GM23248 (cell line): ENCODE measurements at places on chromosomes 3 and 15. TPM values are rescaled to one million over a fixed set of nuclear protein-coding genes. Genes with fewer than 3 reads are reported as not detected.
A peak's percentile ranks its signal among the peaks of the same experiment; 100 is the strongest.

GRCh38 chr15:23564821-23565394 lies 566 bp upstream of the MKRN3 start:
- H3K36me3 ChIP-seq = no peaks in the 10 kb centered on the region
- DNase-seq = no peak
- no peaks in the 10 kb centered on the region for H3K27me3 ChIP-seq
- peak overlapping the region; percentile 28; the same call in 1 of the 2 replicates for H3K4me3 ChIP-seq

DNA sequence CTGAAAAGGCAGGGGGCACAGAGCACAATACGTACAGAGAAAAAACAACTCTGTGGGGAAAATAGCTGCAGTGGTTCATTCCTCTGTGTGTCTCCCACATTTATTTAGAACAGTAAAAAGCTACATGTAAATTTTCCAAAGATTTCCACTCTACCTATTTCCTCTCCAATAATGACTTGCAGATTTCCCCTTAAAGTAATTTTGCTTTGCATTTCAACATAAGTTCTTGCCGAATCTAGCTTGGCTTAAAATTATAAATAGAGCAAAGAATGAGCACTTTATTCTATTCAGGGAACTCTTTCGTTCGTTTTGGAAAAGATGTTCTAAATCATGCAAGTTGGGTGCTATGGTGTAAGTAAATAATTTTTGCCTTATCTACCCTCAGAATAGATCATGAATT lies 58.2 kb upstream of the NR2E3 start:
- peaks cover 28% of the 10 kb centered on the region for H3K4me1 ChIP-seq
- no peaks in the 10 kb centered on the region for H3K27me3 ChIP-seq
- peak; percentile 1 for DNase-seq
- H3K27ac ChIP-seq = peak overlapping the region; percentile 29; the same call in 1 of the 2 replicates
- no peaks in the 10 kb centered on the region for H3K36me3 ChIP-seq

GRCh38 chr3:24829629-24830229 lies 335.1 kb upstream of the THRB start:
- no peak overlapping the region for H3K27ac ChIP-seq
- H3K36me3 ChIP-seq = no peaks in the 10 kb centered on the region
- peak overlapping the region; percentile 54 for H3K4me3 ChIP-seq
- peaks cover 30% of the 10 kb centered on the region for H3K27me3 ChIP-seq
- peak; percentile 12 for DNase-seq

The AHSG gene
- not detected in 2 replicates for total RNA-seq
